Stimulated activated naive CD4-positive, alpha-beta T cell (primary cell): ENCODE measurements at places on chromosomes 12 and 14.
A peak's percentile ranks its signal among the peaks of the same experiment; 100 is the strongest.

GRCh38 chr12:20624718-20625117 is 70.4 kb upstream of the SLCO1C1 start:
- no peak for DNase-seq

DNA sequence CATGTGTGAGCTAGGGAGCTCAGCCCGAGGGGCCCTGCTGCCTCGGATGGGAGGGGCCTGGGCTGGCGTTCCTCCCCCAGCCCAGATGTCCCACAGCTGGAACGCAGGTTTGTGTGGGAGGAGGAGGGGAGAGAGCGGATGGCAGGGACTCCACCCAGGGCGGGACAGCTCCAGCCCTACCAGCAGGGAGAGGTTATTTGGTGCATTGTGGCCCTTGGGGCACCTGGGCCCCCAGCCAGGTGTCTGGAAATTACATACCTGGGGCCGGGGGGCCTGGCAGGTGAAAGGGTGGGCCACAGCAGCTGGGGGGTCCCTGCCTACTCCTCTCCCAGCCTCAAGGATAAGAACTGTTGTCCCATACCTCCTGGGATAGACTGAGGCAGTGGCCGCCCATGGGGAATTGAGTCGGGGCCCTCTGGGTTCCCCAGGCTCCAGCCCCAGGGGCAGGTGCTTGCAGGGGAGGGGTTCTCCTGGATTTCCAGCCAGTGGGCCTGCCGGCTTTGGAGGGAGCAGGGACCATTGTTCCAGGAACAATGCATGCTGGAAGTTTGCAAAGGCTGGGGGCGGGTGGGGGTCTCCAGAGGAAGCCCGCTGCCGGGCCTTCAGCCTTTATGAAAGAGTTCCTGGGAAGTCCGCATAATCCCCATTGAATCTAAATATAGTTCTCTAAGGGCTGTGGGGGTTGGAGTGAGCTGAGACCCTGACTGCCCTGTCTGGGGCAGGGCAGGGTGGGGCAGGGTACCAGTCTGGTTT is 1.2 kb downstream of the KIF26A start:
- DNase-seq = no peak

DNA sequence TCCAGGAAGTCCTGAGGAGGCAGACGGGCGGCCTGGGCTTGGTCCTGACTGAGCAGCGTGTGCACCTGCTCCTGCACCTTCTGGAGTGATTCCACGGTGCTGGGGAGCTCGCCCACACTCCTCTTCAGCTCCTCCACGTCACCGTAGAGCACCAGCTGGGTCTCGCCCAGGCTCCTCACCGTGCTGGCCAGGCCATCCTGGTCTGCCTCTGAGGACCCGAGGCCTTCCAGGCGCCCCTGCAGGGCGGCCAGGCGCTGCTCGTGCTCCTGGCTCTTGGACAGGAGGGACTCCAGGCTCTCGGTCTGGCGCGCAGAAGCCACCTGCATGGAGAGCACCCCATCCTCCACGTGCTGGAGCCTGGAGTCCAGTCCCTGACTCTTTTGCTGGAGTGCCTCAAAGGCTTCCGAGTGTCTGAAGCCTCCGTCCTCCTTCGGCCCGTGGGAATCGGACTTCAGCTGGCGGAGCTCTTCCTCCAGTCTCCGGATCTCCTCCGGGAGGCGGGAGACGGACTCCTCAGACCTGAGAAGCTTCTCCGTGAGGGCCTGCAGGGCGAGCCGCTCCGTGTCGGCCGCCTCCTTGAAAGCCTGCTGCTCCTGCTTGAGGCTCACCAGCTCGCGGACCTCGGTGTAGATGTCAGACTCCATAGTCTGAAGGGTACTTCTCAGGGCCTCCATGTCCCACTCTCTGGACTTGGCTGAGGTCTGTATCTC is 8.4 kb downstream of the CKAP4 start:
- DNase-seq = no peak

GRCh38 chr14:75972801-75973421 is 8.9 kb downstream of the TGFB3 start:
- DNase-seq = no peak

GRCh38 chr14:46788994-46789393 is 137.4 kb upstream of the RPL10L start:
- no peak for DNase-seq

- no peak for DNase-seq
Observed at GRCh38 chr14:71380271-71380670, 473.0 kb downstream of the PCNX1 start.

- peak; percentile 58 for DNase-seq
Observed at GRCh38 chr12:121224591-121224990, 14.7 kb downstream of the P2RX4 start.

GRCh38 chr12:69284131-69284530 is 44.8 kb downstream of the CPSF6 start:
- no peak for DNase-seq

DNA sequence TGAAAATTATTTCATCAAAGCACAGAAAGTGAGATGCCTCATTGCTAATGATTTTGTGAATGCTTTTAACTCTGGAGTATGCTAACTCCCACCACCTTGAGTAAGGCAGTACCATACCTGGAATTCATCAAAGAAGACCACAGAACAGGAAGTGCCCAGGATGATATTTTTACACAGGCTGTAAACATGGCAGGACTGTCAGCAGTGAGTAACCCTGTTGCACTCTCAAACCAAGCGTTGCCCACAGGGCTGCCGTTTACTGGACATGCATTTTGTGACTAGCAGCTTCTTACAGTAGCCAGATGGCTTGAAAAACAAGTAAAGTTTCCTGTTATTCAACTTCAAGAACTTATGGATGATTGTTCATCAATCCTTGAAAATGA is 42.4 kb downstream of the RALGAPA1 start:
- peak; percentile 8 for DNase-seq

GRCh38 chr12:77058740-77059139 is 6.6 kb downstream of the E2F7 start:
- DNase-seq = no peak

GRCh38 chr12:19689801-19690472 is 250.6 kb downstream of the AEBP2 start:
- no peak for DNase-seq

- DNase-seq = no peak
Observed at GRCh38 chr12:47822863-47823262, 3.2 kb upstream of the HDAC7 start.

DNA sequence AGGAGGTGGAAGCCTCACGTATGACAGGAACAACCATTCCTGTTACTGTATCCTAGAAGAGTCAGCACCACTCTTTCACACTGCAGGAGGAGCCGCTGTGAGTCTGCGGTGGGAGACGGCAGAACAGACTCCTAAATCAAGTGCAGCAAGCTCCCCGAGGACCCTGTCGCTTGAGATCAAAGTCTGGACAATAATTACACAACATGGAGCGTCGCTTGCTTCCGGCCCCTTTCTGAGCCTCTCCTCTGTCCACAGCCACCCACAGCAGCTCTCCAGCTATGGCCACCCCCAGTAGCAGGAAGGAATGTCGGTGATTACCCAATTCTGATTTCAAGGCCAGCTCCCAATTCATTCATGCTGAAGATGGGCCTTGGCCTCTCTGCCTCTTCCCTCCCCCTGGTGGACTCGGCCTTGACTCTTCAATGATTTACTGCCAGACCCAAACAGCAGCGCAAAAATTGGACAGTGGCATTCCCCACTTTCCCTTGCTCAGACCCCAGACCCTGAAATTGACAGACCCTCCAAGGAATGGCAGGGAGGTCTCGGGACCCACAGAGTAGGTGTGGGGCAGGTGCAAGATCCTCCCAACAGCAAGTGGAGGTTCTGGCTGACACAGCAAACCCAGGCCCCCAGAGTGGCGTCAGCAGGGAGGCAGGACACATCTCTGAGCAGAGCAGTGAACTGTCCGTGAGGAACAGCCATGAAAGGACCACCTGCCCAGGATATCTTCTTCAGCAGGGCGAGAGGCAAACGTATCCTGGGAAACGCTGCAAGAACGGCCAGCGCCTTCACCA is 272.7 kb upstream of the DIO3 start:
- no peak for DNase-seq

GRCh38 chr14:20848316-20848954 is 42.8 kb upstream of the RNASE3 start:
- no peak for DNase-seq

- DNase-seq = no peak
Observed at GRCh38 chr14:105091517-105092170, 26.4 kb upstream of the GPR132 start.

DNA sequence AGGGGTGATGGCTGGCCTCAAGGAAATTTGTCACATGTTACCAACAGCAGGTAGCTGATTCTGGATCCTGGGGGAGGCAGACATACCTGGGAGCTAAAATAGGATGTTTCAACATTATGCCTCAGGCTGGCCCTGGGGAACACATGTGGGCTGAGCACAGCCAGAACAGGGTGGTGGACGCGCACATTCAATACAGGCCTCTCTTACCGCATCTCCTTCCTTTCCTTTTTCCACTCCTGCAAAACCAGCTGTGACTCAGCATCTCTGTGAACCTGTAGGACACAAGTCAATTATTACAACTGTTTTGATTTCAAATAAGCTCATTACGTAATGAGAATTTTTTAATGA is 61.0 kb downstream of the NT5DC3 start:
- DNase-seq = no peak

GRCh38 chr14:50027816-50028215 is 88.6 kb downstream of the VCPKMT start:
- DNase-seq = no peak

DNA sequence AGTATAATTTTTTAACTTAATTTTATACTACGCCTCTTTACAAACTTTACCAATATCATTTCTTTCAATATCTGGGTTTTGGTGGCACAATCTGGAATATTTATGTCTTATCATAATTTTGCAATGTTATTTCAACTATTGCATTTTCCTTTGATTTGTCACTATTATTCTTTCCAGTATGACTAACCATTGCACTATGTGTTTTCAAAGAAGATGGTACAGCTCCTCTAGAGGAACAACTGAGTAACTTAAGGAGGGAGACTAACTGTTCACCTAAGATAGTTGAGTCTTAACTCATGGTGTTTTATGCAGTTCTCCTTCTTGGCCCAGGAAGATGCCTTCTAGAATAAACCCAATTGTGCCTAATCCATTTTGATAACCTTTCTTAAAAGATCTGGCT is 60.5 kb upstream of the KIF21A start:
- DNase-seq = no peak

GRCh38 chr12:125128439-125129178 is 63.4 kb downstream of the AACS start:
- DNase-seq = no peak

- DNase-seq = no peak
Observed at GRCh38 chr14:48771717-48772116, 814.5 kb downstream of the RPS29 start.

DNA sequence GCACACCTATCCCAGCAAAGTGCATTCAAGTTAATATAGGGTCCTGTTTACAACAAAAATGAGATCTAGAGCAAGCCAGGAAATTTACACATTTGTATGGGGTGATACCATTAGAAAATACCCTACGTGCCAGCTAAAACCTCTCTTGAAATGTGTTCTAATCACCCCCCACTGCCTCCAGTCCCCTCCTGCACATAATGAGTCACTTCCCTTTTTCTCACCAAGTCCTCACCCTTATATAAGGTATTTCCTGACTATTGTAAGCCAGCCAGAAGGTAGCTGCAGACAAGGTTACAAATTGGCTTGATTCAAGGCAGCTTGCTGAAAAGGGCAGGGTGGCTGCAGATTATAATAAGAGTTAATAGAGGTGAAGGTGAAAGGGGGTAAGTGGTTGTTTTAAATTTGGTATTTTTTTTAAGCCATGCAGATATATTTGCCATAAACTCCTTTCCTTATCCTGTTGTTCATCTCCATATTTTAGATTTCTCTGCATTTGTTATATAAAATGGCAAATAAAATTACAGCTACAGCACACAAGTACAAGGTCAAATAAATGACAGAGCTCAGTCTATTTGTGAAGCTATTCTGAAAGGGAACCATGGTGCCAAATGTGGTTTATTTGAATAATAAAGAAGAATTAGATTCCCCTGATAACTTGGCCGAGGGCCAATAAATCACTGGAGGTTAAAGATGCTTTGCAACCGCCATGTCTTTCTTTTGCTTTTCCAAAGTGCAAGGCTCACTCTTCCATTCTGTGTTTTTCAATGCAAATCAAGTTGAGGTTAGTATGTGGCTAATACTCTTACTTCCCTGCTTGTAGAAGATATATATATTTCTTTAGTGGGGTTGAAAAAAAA is 385.9 kb downstream of the EGLN3 start:
- no peak for DNase-seq
